ENCODE measurements at places on chromosomes 16 and 17. TPM values are rescaled to one million over a fixed set of nuclear protein-coding genes. Genes with fewer than 3 reads are reported as not detected.

DNA sequence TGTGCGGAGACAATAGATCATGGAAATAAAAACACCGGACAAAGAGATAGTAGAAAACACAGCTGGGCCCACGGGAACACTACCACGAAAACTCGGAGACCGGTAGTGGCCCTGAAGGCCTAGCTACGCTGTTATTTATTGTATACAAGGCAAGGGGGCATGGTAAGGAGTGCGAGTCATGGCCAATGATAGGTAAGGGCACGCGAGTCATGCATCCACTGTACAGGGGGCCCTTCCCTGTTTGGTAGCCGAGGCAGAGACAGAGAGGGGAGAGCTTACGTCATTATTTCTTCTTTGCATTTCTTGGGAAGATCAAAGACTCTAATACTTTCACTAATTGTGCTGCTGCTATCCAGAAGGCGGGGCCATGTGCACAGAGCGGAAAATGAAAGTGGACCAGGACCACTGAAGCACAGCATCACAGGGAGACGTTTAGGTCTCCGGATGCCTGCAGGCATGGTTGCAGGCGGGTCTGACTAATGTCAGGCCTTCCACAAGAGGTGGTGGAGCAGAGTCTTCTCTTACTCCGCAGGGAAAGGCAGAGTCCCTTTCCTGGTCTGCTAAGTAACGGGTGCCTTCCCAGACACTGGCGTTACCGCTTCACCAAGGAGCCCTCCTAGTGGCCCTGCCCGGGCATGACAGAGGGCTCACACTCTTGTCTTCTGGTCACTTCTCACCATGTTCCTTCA, 74.4 kb upstream of the ARL4D start:
- no peak for DNase-seq

GRCh38 chr16:75011634-75012307, 12.9 kb downstream of the ZNRF1 start:
- DNase-seq, result peak; percentile 40

- DNase-seq, result peak; percentile 68
These were observed 5.5 kb upstream of the SLC25A35 start for GRCh38 chr17:8300627-8301242.

- DNase-seq, result no peak
These were observed 2.8 kb upstream of the DNASE1 start for GRCh38 chr16:3651461-3652372.

DNA sequence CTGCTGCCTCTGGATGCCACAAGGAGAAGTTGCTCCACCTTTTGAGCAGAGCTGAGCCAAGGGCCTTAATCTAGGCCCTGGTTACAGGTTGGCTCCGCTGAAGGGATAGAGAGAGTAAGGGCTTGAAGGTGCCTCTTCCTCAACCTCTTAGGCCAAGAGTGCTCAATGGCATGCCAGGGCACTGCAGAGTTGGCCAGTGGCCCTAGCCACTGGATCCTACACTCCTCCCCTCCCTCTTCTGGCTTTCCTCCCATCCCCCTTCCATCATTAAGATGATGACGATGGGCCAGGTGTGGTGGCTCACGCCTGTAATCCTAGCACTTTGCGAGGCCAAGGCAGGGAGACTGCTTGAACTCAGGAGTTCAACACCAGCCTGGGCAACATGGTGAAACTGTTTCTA, 50.5 kb downstream of the MYO18A start:
- no peak for DNase-seq

KRTAP4-6 gene
- not detected for total RNA-seq

GRCh38 chr17:13031718-13032350, 14.0 kb upstream of the ELAC2 start:
- peak; percentile 55 for DNase-seq

CLEC18B gene
- not detected for total RNA-seq

GRCh38 chr16:474420-475122, 49.1 kb downstream of the RAB11FIP3 start:
- DNase-seq, result no peak

- no peak for DNase-seq
These were observed 36.9 kb downstream of the TMEM235 start for GRCh38 chr17:78268191-78268874.

GRCh38 chr16:73033271-73033998, 14.5 kb downstream of the ZFHX3 start:
- no peak for DNase-seq

DNA sequence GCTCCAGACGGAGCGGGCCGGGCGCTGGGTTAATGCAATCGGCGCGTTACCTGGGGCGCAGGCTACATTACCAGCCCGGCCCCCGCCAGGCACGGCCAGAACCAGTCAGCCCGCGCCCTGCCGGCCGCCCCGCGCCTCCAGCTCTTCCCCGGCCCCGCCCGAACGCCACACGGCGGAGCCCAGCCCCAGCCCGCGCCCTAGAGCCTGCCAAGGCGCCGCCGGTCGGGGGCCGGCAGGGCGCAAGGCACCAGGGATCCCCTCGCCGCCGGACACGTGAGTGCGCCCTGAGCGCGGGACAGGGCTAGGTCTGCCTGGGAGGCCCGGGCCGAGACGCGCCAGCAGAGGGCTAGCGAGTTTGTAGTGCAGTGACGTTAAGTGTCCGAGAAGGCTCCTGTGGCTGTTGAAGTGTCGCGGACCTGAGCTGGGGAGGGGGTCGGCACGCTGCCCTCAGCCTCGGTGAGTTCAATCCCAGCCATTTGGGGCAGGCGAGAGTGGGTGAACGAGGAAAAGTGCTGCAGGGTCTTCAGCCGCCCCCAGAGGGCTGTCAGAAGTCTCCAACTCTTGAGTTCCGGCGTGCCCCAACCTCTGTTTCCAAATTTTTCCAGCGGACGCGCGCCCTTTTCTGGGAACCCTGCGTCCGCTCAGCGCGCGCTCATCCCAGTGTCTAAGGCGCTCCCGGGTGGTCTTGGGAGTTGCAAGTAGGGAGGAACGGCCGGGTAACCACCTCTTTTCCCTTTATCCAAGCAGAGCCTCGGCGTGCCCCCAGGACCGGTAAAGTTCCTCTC, at the start of gene SLC6A2:
SLC6A2 (plus strand) TSS at position 92 of the 785 bp plus-strand sequence. CDS start 707 bp downstream, outside the sequence.
- DNase-seq, result no peak

BPTF gene
- 94.5 TPM for total RNA-seq

DNA sequence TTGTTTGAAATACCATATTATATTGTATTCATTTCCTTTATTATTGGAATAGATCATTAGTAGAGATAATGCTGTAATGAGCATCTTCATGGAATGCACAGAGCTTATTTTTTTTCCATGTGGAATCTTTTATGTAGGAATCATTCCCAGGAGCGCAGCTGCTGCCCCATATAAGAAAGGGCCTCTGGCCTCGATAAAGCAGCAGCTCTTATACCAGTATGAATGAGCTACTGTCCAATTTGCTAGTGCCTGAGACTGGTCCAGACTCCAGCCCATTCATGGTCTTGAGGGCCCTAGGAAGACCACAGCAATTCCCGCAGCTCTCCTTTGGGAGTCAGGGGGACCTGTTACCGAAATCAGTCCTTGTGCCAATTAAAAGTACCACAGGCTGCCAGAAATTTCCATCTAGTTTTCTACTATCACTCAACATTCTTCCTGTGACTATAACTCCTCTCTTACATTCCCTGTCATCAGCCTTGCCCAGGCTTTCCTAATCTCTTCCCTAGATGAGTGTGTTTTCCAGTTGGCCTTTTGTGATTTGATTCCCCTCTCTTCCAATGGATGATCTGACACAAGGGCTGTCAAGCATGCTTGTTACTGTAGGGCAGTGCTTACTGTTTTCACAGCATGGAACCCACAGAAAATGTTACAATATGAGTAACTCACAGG, 1.9 kb downstream of the ZNF843 start:
- no peak for DNase-seq

- DNase-seq, result no peak
These were observed 28.0 kb downstream of the ZNF423 start for GRCh38 chr16:49827805-49828438.

All from activated CD4-positive, alpha-beta memory T cell treated with anti-CD3 and anti-CD28 coated beads, Interleukin-2, amount 10 ng/mL, durations not matched to agents 7 days and 5 days (primary cell).